RCC 7860 (cell line): ENCODE measurements at places on chromosomes 7 and 10.

- DNase-seq = no peak
Observed at GRCh38 chr10:59007307-59008025, 169.0 kb upstream of the PHYHIPL start.

DNA sequence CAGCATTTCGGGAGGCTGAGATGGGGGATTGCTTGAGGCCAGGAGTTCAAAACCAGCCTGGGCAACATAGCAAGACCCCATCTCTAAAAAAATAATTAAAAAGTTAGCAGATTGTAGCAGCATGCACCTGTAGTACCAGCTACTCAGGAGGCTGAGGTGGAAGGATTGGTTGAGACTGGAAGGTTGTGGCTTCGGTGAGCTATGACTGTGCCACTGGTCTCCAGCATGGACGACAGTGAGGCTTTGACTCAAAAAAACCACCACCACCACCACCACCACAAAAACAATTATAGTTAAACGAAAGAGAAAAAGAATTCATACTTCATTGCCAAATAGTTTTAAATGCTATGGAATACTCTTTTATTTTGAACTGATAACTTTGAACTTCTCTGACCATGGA lies 63.4 kb downstream of the VTI1A start:
- DNase-seq = no peak

DNA sequence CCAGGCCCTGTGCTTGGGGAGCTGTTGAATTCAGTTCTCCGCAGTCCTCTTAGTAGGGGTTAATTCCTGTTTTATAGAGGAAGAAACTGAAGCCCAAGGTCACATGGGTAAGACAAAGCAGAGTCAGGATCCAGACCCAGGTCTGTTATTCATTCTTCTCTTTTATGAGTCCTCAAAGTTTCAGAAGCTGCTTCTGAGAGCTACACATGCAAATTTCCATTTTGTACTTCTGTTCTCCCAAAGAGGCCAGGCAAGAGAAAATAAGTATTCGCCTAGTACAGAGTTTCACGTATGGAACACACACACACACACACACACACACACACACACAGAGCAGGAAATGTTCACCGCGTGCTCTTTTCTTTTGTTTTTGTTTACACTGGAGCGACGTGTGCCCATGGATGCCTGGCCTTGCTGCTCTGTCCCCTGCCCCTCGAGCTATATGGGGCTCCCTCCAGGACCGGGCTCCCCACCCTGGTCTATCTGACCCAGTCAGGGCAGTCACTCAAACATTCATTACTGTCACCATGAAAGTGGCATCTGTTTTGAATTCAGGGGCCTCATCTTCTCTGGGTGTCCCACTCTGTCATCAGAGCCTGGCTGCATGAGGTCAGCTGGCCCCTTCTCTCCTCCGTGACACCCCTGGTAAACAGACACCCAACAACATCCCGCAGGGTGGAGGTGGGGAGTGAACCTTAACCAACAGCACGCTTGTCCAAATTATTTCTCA lies 84.4 kb downstream of the TNS3 start:
- DNase-seq = no peak

- DNase-seq = peak; percentile 31
Observed at GRCh38 chr10:28587970-28588290, 55.0 kb downstream of the WAC start.

GRCh38 chr7:131786204-131786603 lies 229.8 kb upstream of the PODXL start:
- no peak for DNase-seq

GRCh38 chr10:82551506-82551905 lies 676.5 kb downstream of the NRG3 start:
- DNase-seq = no peak

DNA sequence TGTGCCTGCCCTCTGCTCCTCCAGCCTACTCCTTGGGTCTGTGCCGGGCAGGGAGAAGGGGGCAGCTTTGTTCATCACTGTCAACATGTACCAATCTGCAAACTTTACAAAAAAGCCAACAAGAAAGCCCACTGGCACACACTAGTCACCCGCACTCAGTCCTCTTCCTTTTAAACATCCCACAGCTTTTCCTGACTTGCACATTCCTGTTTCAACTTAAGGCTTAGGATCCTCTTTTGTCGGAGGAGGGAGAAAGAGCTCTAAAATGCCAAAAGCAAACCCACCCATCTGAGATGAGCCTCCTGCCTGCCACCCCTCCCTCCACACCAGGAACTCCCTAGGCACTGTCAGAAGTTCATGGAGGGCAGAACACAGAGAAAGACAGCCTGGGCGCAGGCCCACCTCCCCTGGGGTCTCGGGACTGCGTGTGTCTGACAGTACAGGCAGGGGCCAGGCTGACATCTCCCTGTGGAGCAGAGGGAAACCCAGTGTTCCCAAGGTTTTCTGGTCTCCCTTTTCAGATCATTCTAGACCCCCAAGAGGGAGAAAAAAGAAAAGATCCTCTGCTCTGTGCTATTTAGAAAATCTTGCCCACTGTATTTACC lies 5.4 kb downstream of the PDIA4 start:
- DNase-seq = no peak

GRCh38 chr10:119299531-119299930 lies 92.2 kb downstream of the GRK5 start:
- DNase-seq = no peak

DNA sequence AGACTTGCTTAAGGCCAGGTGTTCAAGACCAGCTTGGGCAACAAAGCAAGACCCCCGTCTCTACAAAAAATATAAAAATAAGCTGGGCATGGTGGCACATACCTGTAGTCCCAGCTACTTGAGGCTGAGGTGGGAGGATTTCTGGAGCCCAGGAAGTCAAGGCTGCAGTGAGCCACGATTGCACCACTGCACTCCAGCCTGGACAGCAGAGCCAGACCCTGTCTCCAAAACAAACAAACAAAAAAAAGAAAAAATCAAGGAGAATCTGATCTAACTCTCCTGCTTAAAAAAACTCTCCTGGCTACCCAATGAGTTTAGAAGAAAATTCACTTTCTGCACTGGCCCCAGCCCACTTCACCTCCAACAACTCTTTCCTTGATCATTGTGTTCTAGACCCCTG lies 1.9 kb upstream of the KPNA7 start:
- no peak for DNase-seq

GRCh38 chr7:27603813-27604212 lies 58.9 kb downstream of the HIBADH start:
- DNase-seq = no peak

DNA sequence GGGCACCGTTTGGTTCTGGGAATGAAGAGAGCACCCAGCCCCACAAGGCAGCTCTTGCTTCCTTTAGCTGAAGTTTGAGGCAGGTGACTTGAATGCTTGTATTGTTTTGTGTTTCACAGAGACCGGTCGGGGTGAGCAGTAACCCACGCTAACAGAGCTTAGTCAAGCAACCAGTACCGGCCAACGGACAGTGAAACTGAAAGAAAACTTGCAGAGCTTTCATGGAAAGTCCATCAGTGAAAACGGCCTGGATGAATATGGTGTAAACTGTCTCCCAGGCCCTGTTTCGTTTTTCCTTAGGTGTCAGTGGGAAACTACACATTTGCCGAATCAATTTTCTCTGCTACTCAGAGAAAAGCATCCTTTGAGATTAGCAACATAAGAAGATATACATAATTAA lies 101.1 kb downstream of the LYZL1 start:
- no peak for DNase-seq

DNA sequence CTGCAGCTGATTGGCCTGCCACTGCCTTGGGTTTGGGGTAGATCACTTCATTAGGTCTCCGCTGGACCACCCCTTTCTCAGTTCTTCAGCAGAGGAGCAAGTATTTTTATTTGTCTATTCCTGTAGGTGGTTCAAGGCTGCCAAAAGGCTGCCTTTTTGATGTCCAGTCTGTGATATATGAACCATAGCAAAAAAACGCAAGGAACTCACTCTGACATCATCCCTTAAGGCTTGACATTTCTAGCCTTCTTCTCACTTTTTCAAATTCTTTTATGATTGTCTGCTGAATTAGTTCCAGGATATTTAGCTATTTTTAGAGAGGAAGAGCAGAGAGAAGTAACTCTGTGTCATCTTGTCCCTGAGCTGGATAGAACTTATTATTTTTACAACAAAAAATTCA lies 269.2 kb downstream of the BAMBI start:
- DNase-seq = peak; percentile 13

GRCh38 chr10:128027306-128027705 lies 98.9 kb downstream of the MKI67 start:
- DNase-seq = no peak

DNA sequence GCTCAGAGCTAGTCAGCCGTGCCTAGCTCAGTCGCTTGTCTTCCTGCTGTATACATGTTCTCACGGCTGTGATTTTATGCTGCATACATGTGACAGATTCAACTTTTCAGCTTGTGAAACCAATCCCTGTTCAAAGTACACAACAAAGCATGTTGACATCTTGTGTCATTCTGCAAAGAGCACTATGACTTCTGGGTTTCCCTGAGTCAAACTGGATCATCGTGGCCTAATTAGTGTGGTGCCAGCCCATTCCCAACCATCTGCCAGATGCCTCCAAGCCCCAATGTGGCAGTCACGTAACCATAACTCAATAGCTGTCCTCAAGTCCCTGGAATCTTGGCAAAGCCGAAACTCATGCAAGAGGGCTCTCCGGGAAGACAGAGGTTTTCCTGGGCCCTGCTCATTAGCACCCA lies 144.8 kb downstream of the MYOF start:
- DNase-seq = no peak

DNA sequence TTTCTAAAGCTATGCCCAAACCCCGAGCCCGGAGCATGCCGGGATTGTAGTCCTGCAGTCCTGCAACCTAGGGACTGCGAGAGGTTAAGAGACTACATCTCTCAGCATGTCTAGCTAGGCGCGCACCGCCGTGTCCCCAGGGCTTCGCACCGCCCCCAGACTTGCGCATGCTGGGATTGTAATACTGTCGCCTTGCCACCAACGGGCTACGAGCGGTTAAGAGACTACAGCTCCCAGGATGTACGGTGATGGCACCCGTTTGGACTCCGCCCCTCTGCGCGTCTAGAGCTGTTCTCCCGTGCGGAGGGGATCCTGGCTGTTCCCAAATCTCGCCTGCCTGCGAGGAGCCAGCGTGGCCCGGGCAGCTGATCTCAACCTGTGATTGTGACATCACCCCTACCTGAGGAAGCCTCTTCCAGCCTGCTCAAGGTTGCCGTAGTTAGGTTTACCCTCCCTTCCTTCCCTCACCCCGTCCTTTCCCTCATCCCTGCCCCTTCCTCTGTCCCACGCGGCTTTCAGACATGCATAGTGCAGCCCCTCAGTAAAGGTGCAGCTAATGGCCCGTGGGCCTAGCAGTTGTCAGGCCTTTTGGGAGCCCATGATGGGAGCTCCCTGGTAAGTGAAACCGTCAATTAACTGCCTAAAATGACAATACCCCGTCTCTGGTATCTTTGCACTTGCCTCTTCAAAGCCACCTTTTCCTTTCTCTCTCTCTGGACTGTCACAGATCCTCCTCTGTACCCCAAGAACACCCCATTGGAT lies 6.3 kb upstream of the ZNF736 start:
- DNase-seq = peak; percentile 92

GRCh38 chr7:2282185-2282751 lies 32.0 kb downstream of the SNX8 start:
- no peak for DNase-seq

DNA sequence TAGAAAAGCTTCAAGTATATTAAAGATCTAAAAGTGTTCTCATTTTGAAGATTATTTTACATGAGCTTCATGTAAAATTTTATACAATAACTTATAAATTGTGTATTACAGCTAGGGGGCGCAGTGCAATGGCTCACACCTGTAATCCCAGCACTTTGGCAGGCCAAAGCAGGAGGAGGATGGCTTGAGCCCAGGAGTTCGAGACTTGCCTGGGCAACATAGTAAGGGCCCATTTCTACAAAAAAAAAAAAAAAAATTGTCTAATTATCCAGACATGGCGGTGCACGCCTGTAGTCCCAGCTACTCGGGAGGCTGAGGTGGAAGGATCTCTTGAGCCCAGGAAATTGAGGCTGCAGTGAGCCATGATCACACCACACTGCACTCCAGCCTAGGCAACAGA lies 16.6 kb downstream of the ACBD5 start:
- no peak for DNase-seq

- peak; percentile 31 for DNase-seq
Observed at GRCh38 chr7:5424749-5425506, 1.3 kb upstream of the TNRC18 start.

DNA sequence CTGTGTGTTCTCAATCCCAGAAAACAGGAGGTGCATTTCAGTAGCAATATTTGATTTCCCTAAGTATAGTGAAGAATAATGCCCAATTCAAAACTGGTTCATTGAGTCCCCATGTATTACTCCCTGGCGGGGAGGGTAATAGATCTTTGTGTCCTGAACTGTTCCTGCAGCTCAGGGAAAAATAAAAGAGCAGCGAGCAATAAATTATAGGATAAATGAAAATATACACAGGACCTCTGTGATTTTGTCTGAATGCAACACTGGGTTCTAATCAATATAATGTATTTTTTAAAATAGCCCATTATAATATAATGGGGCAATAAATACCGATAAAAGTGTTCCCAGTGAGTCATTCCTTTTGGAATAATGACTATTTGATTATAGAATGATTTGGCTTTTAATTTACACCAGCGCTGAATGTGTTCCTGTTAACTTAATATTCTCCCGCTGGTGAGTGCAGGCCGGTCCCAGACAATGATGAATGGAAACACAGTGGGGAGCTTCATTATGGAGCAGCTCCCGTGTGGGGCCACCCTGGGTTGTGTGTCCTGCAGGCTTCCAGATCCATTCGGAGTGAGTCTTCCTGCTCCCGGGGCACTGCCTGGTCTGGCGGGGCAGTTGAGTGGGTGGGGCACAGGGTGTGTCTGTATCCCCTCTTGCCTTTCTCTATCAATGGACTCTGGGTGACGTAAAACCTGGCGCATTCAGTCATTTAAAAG lies 263.1 kb downstream of the ACTR3B start:
- DNase-seq = no peak

GRCh38 chr7:69256634-69257081 lies 341.6 kb upstream of the AUTS2 start:
- DNase-seq = no peak

DNA sequence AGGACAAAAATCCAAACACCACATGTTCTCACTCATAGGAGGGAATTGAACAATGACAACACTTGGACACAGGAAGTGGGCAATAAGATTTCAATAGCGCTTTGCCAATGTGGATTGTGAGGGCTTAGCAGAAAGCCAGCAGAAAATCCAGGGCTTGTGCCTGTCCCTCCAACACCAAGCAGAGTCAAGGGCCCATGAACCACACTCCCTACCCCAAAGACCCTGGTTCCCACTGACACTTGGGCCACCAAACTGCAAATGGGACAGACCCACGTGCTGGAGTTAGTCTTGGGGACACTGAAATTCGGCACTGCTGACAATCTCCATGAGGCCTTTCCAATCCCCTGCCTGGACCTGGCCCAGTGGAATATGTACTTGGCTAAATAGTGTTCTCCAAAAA lies 67.0 kb downstream of the GRID1 start:
- no peak for DNase-seq

GRCh38 chr7:545470-545869 lies 25.8 kb upstream of the PDGFA start:
- no peak for DNase-seq
